Esophagus muscularis mucosa (tissue), 4 donors: ENCODE measurements at places on chromosomes 2 and 18. TPM values are rescaled to one million over a fixed set of nuclear protein-coding genes. Genes with fewer than 3 reads are reported as not detected.
A peak's percentile ranks its signal among the peaks of the same experiment; 100 is the strongest.

The KLHL30 gene
- total RNA-seq: 2.2 TPM

The CXCR4 gene
- total RNA-seq: 4.2 TPM

The DLX2 gene
- total RNA-seq: not detected

The CHAC2 gene
- 2.0 TPM for total RNA-seq

The GLI2 gene
- total RNA-seq: 25.3 TPM

The GKN2 gene
- total RNA-seq: not detected

DNA sequence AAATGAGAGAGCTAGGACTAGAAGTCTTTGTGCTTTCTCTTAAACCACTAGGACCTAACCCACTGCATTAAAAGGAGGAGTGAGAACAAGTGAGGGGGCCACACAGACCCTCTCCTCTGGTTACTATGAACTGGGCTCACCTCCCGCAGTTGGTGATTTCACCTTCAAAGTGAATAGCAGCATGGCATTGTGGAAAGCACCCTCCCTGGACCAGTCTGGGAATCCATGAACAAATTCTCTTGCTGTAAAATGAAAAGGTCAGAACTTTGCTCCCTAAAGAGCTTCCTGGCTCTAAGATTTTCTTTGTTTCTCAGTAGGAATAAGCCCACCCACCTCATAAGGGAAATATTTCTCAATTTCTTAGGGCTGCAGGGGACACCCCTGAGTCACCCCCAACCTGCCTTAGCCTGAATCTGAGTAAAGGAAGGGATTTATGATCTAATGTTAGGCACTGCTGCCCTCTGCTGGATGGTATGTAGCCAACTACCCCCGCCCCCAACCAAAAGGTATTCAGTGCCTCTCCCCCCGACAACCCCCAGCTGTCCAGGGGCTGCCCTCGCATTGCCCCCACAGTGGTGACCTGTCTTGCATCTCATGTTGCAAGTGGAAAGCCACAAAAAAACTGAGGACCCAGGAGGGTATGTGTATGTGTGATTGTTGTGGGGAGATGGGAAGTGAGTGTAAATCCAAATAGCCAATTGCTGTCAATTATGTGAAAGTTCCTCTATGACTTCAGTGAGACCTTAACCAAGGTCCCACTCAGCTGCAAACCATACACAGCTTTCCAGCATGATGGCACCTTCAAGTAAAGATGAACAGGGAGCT is 230.9 kb upstream of the SLC14A2 start:
- no peaks in the 10 kb centered on the region for H3K27me3 ChIP-seq
- H3K4me3 ChIP-seq: no peak overlapping the region
- no peak for DNase-seq
- H3K27ac ChIP-seq: no peak overlapping the region

DNA sequence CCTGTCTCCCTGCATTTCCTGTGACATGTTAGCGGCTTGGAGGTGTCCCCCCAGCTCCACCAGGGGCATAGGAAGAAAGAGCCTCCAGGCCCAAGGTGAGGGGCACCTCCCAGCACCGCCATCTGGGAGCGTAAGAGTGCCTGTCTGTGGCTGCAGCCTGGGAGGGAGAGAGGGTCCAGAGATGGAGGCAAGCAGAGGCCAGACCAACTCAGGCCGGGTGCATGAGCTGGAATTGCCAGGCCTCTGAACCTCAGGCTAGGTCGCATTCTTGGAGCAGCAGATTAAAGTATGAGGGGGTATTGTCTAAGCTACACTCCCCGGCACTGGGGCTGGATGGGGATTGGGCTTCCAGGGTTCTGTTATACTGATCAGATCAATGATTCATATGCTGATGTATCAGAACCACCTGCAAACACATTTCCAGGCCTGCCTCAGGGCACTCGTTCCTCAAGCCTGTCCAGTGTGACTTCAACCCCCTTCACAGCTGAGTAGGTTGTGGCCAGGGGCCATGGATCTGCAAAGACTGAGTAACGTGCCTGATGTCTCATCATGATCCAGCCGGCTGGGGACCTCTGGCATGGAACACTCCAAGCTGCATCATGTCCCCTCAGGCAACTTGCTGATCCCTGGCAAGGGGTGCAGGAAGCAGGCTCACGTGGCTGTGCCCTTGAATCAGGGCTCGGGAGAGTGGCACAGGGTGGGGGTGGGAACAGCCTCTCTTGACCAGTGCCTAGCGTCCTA is 73.2 kb downstream of the HS1BP3 start:
- no peak overlapping the region for H3K4me3 ChIP-seq
- H3K4me1 ChIP-seq: peaks cover 78% of the 10 kb centered on the region
- H3K27me3 ChIP-seq: no peaks in the 10 kb centered on the region
- H3K27ac ChIP-seq: peak overlapping the region; percentile 77
- DNase-seq: no peak

DNA sequence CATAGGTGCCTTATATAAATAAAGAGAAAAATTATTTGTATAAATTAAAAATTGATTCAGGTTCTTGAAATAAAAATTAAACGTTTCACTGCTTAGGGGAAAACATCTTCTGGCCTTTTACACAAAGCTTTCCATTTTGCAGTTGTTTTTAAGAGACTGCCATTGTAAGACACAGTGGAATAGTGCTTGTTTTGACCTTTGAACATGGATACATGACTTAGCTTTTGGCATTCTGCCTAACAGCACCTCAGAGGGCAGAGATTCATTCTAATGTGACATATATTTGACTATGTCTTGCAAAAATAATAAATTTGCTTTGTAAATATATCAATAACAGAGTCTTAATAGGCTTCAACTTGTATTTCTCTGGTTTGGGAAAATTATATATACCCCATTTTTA is 142.1 kb downstream of the SLC4A10 start:
- no peak for DNase-seq
- no peaks in the 10 kb centered on the region for H3K27me3 ChIP-seq
- H3K36me3 ChIP-seq: no peaks in the 10 kb centered on the region
- H3K4me3 ChIP-seq: no peak overlapping the region

- no peak for DNase-seq
- no peak overlapping the region for H3K27ac ChIP-seq
- no peaks in the 10 kb centered on the region for H3K27me3 ChIP-seq
Observed at GRCh38 chr18:23020555-23021294, 87.6 kb downstream of the RBBP8 start.

DNA sequence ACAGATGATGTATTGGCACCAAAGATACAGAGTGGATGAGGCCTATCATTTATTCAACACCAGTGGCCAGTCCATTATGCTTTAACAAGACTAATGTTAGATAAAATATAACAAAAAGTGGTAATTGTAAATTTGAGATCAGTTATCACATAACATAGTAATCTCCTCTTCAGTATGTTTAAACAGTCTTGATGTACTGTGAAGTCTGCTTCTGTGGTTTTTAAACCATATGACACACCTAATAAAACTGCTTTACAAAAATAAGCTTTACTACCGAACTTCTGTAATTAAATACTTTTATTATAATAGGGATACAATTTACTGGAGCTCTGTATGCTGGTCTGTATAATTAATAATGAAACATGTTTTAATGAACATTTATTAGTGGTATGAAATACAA is 2156.1 kb upstream of the CELF4 start:
- no peaks in the 10 kb centered on the region for H3K36me3 ChIP-seq
- no peaks in the 10 kb centered on the region for H3K27me3 ChIP-seq
- no peak overlapping the region for H3K4me3 ChIP-seq
- no peaks in the 10 kb centered on the region for H3K4me1 ChIP-seq

GRCh38 chr2:178478130-178478438 is 316 bp downstream of the FKBP7 start:
- no peak for DNase-seq
- no peaks in the 10 kb centered on the region for H3K27me3 ChIP-seq
- no peaks in the 10 kb centered on the region for H3K36me3 ChIP-seq
- peak overlapping the region; percentile 96 for H3K27ac ChIP-seq
- H3K4me1 ChIP-seq: peaks cover 58% of the 10 kb centered on the region
- peak overlapping the region; percentile 82 for H3K4me3 ChIP-seq

GRCh38 chr2:143617803-143618415 is 488.7 kb downstream of the ARHGAP15 start:
- H3K27me3 ChIP-seq: no peaks in the 10 kb centered on the region
- no peaks in the 10 kb centered on the region for H3K36me3 ChIP-seq
- DNase-seq: no peak

DNA sequence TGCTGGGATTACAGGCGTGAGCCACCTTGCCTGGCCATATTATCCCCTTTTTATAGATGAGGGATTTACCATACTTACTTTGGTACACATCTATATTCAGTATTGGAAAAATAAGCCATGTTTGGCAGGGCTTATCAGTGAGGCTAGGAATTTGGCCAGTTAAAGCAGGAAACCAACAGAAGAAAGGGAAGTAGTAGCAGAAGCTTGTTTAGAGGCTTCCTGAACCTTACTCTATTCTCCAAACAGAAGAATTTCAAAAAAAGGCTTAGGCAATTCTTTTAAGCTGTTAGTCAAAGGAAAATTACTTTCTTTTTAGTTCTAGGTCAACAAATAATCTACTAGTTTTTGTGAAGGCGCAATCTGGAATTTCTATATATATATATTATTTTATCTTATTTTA is 3.2 kb upstream of the GLS start:
- H3K4me1 ChIP-seq: peaks cover 7% of the 10 kb centered on the region
- H3K27me3 ChIP-seq: no peaks in the 10 kb centered on the region
- no peak overlapping the region for H3K4me3 ChIP-seq

- peak; percentile 94 for DNase-seq
- no peaks in the 10 kb centered on the region for H3K36me3 ChIP-seq
- peak overlapping the region; percentile 79 for H3K27ac ChIP-seq
- H3K4me1 ChIP-seq: peaks cover 70% of the 10 kb centered on the region
- H3K4me3 ChIP-seq: peak overlapping the region; percentile 87
Observed at GRCh38 chr2:199459286-199460100, 1.8 kb upstream of the SATB2 start.

- H3K27me3 ChIP-seq: no peaks in the 10 kb centered on the region
- H3K4me3 ChIP-seq: no peak overlapping the region
- peak overlapping the region; percentile 9 for H3K27ac ChIP-seq
- H3K36me3 ChIP-seq: no peaks in the 10 kb centered on the region
- H3K4me1 ChIP-seq: peaks cover 25% of the 10 kb centered on the region
Observed at GRCh38 chr2:170501421-170502043, 213.6 kb upstream of the SP5 start.

- H3K36me3 ChIP-seq: no peaks in the 10 kb centered on the region
- no peaks in the 10 kb centered on the region for H3K27me3 ChIP-seq
- H3K4me1 ChIP-seq: no peaks in the 10 kb centered on the region
- H3K4me3 ChIP-seq: no peak overlapping the region
- no peak for DNase-seq
Observed at GRCh38 chr2:2000018-2000723, 255.9 kb upstream of the PXDN start.

GRCh38 chr18:22282311-22283115 is 113.1 kb downstream of the GATA6 start:
- H3K27me3 ChIP-seq: no peaks in the 10 kb centered on the region
- DNase-seq: no peak
- no peaks in the 10 kb centered on the region for H3K36me3 ChIP-seq
- no peak overlapping the region for H3K4me3 ChIP-seq
- H3K4me1 ChIP-seq: peaks cover 2% of the 10 kb centered on the region

DNA sequence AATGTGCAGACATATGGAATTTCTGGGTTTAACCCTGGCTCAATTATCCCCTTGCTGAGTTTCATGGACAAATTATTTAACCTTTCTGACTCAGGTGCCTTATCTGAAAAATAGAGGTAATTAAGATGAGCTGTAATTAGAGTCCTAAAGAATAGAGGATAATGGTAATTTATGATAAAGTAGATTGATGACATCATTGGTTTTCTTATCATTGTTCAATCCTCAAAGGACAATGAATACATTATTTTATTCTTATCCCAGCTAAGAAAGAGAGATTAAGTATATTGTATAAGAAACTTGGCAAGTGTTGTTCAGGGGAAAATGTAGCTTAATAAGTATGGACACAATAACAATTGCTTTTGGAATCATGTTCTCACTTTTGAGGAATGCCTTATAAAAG is 279.3 kb downstream of the NYAP2 start:
- H3K36me3 ChIP-seq: no peaks in the 10 kb centered on the region
- no peak overlapping the region for H3K4me3 ChIP-seq
- H3K27ac ChIP-seq: no peak overlapping the region
- H3K27me3 ChIP-seq: no peaks in the 10 kb centered on the region

GRCh38 chr2:127479866-127480743 is 46.2 kb downstream of the IWS1 start:
- H3K36me3 ChIP-seq: peaks cover 51% of the 10 kb centered on the region
- no peak for DNase-seq
- no peaks in the 10 kb centered on the region for H3K27me3 ChIP-seq
- no peak overlapping the region for H3K27ac ChIP-seq
- H3K4me1 ChIP-seq: no peaks in the 10 kb centered on the region

DNA sequence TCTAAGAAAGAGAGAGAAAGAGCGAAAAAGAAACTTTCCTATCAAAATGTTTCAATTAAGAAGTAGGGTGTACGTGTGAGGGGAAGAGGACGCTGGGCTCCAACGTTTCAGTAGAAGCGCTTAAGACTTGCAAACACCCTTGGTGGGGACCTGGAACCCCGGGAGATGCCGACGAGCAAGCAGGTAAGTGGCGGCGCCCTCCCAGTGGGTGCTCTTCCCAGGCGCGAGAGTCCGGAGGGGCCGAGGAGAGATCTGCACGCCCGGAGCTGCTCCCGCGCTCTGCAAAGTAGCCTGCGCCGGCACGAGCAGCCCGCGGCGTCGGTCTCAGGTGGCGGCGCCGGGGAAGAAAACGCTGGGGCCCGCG is 678 bp upstream of the OTX1 start:
- H3K4me1 ChIP-seq: peaks cover 51% of the 10 kb centered on the region
- H3K36me3 ChIP-seq: peaks cover 29% of the 10 kb centered on the region
- H3K27ac ChIP-seq: no peak overlapping the region
- DNase-seq: no peak
- H3K27me3 ChIP-seq: peaks cover 91% of the 10 kb centered on the region

- H3K27ac ChIP-seq: no peak overlapping the region
- H3K4me1 ChIP-seq: peaks cover 12% of the 10 kb centered on the region
- H3K4me3 ChIP-seq: no peak overlapping the region
- no peak for DNase-seq
Observed at GRCh38 chr2:86323273-86324021, 14.0 kb downstream of the REEP1 start.

DNA sequence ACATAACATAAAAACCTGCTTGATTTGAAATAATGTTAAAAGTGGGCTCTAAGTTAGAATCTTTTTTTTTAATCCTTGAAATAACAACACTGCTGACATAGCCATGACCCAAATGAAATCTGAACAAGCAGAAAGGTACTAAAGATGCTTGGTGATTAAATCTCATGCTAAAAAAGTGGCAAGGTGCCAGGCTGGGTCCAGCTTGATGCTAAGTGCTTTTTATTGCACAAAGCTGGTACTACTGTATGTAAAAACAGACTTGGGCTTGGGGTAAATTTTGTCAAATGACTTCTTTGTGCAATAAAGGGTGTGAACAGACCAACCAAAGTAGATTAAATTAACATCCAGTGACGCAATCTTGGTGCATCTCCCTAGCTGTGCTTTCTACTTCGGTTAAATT is 13.4 kb downstream of the BCL11A start:
- peaks cover 7% of the 10 kb centered on the region for H3K4me1 ChIP-seq
- H3K27ac ChIP-seq: no peak overlapping the region
- H3K4me3 ChIP-seq: no peak overlapping the region
